Panc1 (cell line): ENCODE measurements at places on chromosomes 3 and 15. TPM values are rescaled to one million over a fixed set of nuclear protein-coding genes. Genes with fewer than 3 reads are reported as not detected.

CCR2 gene
- total RNA-seq = not detected

MYO5C gene
- 28.2 TPM for total RNA-seq

TMCO5A gene
- total RNA-seq = not detected

CAND2 gene
- total RNA-seq = 0.13 TPM

CCR5 gene
- not detected for total RNA-seq

SAXO2 gene
- 1.1 TPM for total RNA-seq

P2RY1 gene
- total RNA-seq = 0.08 TPM

AMOTL2 gene
- 146 TPM for total RNA-seq

MOBP gene
- not detected for total RNA-seq

DAZL gene
- not detected for total RNA-seq

KLHDC8B gene
- 6.8 TPM for total RNA-seq

DUOX2 gene
- 0.08 TPM for total RNA-seq

SAMD7 gene
- total RNA-seq = not detected

TRH gene
- total RNA-seq = not detected

CHRNA3 gene
- total RNA-seq = 0.31 TPM

ALDH1L1 gene
- 0.36 TPM for total RNA-seq

DISP2 gene
- total RNA-seq = 10.0 TPM

C3orf22 gene
- not detected for total RNA-seq

KNG1 gene
- total RNA-seq = 0.23 TPM
